CD4-positive, CD25-positive, alpha-beta regulatory T cell (primary cell): ENCODE measurements at places on chromosomes 3 and 15. TPM values are rescaled to one million over a fixed set of nuclear protein-coding genes. Genes with fewer than 3 reads are reported as not detected.

- DNase-seq: no peak
Measured at GRCh38 chr3:72549761-72550581, 298.3 kb downstream of the SHQ1 start.

- no peak for DNase-seq
Measured at GRCh38 chr3:146077181-146077580, 83.8 kb downstream of the PLOD2 start.

Gene MUC20
- not detected for polyA plus RNA-seq

GRCh38 chr3:111692593-111693552, 97.7 kb upstream of the ZBED2 start:
- DNase-seq: no peak
